ENCODE measurements at places on chromosomes 7 and 10. TPM values are rescaled to one million over a fixed set of nuclear protein-coding genes. Genes with fewer than 3 reads are reported as not detected.
A peak's percentile ranks its signal among the peaks of the same experiment; 100 is the strongest.

DNA sequence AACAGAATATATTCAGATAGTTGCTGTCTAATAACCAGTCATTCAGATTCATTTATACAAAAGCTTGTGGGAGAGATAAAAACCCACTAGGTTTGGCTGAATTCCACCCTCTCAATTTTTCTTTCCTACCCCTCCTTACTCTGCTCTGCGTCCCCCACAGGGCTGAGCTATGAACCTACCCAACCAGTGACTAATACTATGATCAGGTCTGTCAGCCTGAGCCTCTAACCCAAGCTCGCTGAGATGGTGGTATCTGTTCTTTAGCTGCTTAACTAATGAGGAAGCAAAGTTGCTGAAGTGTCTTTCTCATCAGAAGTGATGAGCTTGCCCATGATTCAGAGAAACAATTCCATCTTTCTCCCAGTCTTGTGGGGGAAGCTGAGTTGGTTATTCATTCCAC lies 248.7 kb upstream of the GPR26 start:
- no peaks in the 10 kb centered on the region for H3K36me3 ChIP-seq
- H3K4me1 ChIP-seq, result no peaks in the 10 kb centered on the region
- no peak for DNase-seq
- H3K4me3 ChIP-seq, result no peak overlapping the region
- no peak overlapping the region for H3K27ac ChIP-seq

GRCh38 chr10:30784897-30785605 lies 155.5 kb upstream of the LYZL2 start:
- H3K27me3 ChIP-seq, result no peaks in the 10 kb centered on the region
- peak overlapping the region; percentile 66 for H3K4me3 ChIP-seq
- DNase-seq, result peak; percentile 85
- no peak overlapping the region for H3K27ac ChIP-seq
- H3K4me1 ChIP-seq, result peaks cover 6% of the 10 kb centered on the region
- H3K36me3 ChIP-seq, result no peaks in the 10 kb centered on the region

DNA sequence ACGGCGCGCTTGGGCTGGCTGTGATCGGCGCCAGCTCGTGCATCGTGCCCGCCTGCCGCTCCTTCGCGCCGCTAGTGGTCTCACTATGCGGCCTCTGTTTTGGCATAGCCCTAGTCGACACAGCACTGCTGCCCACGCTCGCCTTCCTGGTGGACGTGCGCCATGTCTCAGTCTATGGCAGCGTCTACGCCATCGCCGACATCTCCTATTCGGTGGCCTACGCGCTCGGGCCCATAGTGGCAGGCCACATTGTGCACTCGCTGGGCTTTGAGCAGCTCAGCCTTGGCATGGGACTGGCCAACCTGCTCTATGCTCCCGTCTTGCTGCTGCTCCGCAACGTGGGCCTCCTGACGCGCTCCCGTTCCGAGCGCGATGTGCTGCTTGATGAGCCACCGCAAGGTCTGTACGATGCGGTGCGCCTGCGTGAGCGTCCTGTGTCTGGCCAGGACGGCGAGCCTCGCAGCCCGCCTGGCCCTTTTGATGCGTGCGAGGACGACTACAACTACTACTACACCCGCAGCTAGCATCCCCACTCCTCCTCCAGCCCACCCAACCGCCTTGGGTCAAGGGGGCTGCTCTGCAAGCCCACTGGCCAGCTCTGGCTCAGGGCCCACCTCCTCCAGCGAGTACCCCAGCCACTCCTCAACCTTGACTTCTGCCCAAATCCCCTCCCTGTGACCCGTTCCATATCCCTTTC lies 1.9 kb downstream of the SLC18A3 start:
- peaks cover 47% of the 10 kb centered on the region for H3K4me1 ChIP-seq
- H3K27ac ChIP-seq, result no peak overlapping the region
- H3K4me3 ChIP-seq, result no peak overlapping the region
- H3K36me3 ChIP-seq, result peaks cover 6% of the 10 kb centered on the region
- peak; percentile 58 for DNase-seq
- peaks cover 98% of the 10 kb centered on the region for H3K27me3 ChIP-seq

- no peaks in the 10 kb centered on the region for H3K36me3 ChIP-seq
- no peak for DNase-seq
- H3K27me3 ChIP-seq, result no peaks in the 10 kb centered on the region
- no peak overlapping the region for H3K27ac ChIP-seq
- no peaks in the 10 kb centered on the region for H3K4me1 ChIP-seq
Measured at GRCh38 chr7:50022451-50022850, 70.6 kb downstream of the ZPBP start.

DNA sequence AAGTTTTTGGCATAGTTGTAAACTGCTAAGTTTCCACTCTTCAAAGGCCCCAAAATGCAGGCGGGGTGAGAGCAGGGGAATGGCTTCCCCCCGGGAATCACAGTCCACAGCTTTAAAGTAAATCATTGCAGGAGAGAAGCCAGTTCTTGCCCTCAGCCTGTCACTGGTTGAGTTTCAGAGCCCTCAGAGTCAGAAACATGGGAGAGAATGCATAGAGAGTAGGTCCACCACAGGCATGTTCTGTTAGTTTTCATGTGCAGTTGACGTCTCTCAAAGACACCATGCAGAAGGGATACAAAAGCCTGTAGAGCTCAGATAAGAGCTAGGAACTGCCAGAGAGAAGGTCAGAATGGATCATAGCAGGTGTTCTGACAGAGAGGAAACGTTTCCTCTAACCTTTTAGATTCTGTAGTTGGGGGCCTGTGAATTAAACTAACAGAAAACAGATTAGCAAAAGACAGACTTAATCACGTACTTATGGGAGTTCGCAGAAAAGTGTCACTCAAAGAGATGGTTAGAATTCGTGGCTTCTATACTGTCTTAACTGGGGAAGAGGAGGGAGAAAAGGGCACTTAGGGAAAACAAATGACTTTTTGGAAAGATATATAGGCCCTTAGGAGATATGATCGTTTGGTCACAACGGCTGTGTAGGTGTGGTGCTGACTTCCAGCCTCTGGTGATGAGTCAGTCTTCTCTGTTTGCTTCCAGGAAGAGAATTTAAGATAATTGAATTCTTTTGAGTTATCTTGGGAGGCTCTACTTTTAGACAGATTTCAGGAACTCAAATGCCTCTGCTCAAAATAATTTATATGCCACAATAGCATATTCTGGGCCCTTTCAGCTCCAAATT lies 48.0 kb upstream of the MSRB2 start:
- no peaks in the 10 kb centered on the region for H3K36me3 ChIP-seq
- H3K4me3 ChIP-seq, result no peak overlapping the region
- no peak for DNase-seq
- H3K27ac ChIP-seq, result no peak overlapping the region
- no peaks in the 10 kb centered on the region for H3K27me3 ChIP-seq
- H3K4me1 ChIP-seq, result no peaks in the 10 kb centered on the region

GRCh38 chr7:69799048-69799697 lies 200.9 kb downstream of the AUTS2 start:
- no peak for DNase-seq
- no peak overlapping the region for H3K27ac ChIP-seq
- no peaks in the 10 kb centered on the region for H3K4me1 ChIP-seq
- H3K36me3 ChIP-seq, result no peaks in the 10 kb centered on the region

DNA sequence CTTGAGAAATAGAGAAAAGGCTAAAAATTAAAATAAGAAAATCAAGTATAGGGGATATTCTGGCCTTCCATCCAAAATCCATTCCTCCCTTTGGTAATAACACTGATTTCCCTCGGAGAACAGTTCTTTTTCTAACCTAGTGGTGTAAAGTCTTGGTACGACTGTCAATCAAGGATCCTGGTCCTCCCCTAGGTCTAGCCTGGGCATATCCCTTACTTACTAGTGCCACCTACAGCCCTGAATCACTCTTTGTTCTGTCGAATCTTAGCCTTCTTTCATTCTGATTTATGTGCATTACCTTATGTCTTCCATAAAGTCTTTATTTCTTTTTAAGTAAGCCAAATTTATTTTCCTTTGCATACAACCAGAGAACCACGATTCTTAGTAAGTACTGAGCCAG lies 298.7 kb upstream of the LRRTM3 start:
- DNase-seq, result no peak
- no peak overlapping the region for H3K27ac ChIP-seq
- no peaks in the 10 kb centered on the region for H3K27me3 ChIP-seq

Gene GDI2
- 169 TPM for polyA plus RNA-seq

Gene SH2B2
- polyA plus RNA-seq, result 21.0 TPM

Gene MYO3A
- polyA plus RNA-seq, result 4.0 TPM

Gene TAS2R41
- not detected for polyA plus RNA-seq

All from H1 (cell line).